ENCODE measurements at places on chromosomes 11 and 22. TPM values are rescaled to one million over a fixed set of nuclear protein-coding genes. Genes with fewer than 3 reads are reported as not detected.

DNA sequence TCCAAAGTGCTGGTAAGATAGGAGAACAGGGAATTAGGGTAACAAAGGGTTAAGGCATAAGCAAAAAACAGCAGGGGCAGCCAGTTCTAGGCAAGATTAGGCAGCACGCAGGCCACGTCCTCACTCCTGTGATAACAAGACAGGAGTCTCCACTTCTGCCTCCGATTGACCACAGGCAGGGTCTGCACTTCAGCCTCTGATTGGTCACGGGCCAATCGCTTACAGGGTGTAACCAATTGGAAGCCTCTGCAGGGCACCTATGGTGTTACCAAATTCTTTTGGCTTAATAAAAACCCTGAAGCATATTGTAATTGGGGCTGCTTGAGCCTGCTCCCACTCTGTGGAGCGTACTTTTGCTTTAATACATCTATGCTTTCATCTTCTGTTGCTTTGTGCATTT lies 12.2 kb upstream of the GSTP1 start:
- no peak for DNase-seq

The TIMM10B gene
- total RNA-seq: 19.8 TPM

DNA sequence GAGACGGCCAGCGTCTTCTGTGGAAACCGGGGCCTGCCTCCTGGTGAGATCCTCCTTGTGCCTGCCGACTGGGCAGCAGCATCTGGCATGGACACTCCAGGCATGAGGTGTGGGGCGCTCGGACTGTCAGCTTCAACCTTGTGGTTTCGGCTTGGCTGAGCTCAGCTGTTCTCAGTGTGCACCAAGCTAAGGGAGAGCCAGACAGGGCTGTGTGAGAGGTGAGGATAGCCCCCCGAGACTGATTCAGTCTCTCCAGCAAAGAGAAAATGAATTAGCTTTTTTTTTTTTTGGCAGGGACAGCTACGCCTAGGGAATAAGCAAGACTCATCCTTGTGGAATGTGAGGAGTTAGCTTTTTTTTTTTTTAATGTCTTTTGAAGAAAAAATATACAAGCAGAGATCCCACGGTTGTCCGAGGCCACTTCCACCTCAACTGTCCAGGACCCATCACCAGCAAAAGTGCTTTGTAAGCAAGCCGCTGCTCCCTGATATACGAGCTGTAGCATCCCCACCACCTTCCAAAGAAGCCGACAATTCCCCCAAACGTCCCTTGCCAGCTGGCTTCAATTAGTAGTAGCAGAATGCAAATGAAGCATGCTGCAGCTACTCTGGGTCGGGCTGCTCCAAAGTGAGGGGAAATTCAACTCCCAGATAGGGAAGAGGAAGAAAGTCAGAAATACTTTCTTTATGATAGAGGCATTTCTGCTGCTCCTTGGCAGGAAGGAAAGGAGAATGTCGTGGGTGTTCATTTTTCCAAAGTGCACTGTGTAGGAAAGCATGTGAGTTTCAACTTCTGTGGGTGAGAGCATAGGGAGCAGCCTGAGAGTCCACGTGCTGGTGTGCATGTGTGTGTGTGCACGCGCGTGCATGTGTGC lies 9.7 kb upstream of the THY1 start:
- DNase-seq: peak; percentile 94

- no peak for DNase-seq
These were observed 15.4 kb upstream of the HYLS1 start for GRCh38 chr11:125872138-125872491.

The CENPM gene
- 6.7 TPM for total RNA-seq

The NELL1 gene
- total RNA-seq: 6.5 TPM

- no peak for DNase-seq
These were observed 282.3 kb downstream of the FAT3 start for GRCh38 chr11:92506809-92507336.

DNA sequence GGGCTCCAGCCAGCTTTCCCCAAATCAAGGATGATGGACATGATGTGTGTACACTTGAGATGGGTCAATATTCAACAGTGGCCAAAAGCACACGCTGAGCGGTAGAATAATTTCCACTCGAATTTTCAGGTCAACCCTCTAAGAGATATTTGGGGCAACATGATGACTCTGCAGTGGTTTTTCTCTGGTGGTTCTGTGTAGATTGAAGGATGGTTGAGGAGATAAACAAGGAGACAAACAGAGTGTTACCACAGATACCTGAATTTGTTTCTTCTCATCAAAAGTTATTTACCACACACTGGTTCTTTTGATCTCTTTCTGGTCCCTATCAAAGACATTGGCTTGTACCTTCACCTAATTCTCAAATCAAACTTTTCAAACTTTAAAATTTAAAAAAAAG lies 242.0 kb downstream of the ETS1 start:
- DNase-seq: no peak

GRCh38 chr22:44645083-44645482 lies 56.9 kb upstream of the PRR5 start:
- no peak for DNase-seq

The MS4A12 gene
- not detected for total RNA-seq

GRCh38 chr11:129372609-129373488 lies 2.8 kb upstream of the BARX2 start:
- no peak for DNase-seq

DNA sequence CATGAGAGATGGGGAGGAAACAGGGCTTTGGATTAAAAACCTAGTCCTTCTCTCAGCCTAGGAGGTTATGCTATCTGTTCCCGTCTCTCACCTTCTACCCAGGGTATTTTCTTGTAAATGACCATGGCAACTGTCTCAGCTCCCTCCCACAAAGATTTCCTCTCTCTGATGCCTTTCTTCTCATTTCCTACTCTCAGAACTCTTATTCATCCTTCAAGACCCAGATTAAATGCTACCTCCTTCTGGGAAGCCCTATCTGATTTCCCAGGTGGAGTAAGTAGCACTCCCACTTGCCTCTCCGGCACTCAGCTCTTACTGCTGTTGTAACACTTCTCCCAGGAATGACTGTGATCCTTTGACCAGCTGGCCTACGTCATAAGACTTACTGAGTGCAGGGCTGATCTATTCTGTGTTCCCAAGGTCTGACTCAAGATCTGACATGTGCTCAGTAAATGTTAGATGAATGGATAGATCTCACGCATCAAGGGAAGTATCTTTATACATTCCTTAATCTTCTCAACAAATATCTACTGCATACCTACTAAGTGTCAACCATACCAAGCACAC lies 175.0 kb downstream of the TENM4 start:
- DNase-seq: no peak

DNA sequence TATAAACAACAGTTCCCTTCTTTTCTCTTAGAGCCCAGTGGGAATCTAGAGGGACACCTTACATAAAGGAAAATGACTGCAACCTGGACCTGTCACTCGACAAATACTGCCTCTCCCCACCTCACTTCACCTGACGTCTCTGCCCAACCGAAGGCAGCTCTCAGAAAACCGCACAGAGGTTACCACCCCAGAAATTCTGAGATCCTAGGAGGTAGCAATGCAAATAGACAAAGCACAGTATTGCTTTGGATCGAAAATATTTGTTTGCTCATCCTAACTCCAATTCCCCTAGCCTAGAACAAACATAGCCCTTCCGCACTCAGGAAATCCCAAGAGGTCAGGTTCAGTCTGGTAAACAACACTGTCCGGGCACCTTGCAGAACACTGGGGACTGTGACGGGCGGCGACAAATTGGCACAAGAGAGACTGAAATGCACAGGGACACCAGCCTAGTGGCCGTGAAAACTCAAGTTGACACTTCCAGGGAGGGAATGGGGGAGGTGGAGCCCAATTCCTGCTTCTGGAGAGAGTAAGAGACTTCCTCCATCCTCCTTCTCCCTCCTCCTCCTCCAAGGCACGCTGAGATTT lies 420 bp upstream of the TRIM44 start:
- peak; percentile 15 for DNase-seq

DNA sequence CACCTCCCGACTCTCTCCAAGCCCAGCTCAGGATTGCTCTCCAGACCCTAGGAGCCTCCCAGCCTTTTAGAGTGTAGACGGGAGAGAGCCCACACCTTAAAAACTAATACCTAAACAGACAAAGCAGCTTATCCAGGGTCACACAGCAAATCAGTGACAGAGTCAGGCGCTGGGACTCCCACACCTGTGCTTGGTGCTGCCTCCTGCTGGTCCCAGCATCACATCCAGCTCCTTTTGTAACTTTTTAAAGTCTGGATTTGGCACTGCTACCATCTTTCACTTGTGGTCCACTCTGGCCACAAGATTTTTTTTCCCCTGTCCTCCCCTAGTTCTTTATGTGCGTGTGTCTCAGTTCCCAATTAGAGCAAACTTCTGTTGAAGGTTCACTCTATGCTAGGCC lies 4.7 kb downstream of the ANO1 start:
- no peak for DNase-seq

DNA sequence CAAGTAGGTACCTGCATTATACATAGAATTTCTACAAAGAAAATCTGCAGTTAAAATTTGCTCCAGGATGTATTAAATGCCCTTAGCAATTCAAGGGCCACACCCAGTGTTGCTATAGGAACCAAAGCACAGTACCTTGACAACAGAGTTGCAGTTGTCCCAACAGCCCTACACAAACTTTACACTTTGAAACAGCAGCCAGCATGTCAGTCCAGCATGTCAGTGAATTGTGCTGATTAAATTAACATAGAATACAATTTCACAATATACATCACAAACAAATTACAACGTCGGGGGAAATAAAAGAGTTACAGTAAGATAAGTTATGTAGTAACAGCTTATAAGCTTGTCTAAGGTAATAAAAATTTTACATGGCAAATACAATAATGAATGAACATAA lies 389.2 kb downstream of the SOX6 start:
- peak; percentile 83 for DNase-seq

The CALCA gene
- total RNA-seq: not detected
